ENCODE measurements at places on chromosomes 4 and X.

DNA sequence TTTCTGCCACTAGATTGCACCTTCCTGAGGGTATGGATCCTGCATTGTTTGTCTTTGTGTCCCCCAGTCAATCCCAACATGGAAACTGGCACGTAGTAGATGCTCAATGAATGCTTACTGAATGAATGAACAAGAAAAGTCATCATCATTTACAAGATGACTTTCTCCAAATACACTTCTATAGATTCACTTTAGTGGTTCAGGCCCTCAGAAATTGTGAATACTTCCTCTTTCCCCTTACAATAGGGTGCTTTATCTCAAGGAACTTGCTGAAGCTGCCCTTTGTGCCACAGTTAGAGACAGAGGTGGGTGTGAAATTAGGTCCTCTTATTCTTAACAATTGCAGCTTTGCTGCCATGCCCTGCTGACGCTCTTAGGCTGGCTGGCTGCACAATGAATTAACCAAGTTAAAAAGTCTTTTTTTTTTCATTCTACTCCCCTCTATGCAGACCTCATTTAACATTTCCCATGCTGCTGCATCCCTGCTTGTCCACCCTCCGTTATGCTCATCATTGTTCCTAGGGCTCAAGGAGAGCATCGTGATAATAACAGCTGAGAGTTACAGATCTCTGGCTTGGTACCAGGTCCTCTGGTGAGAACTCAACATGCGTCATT lies 108.0 kb upstream of the ZNF518B start:
- no peak for DNase-seq

- no peak for DNase-seq
These were observed 10.7 kb upstream of the WDR17 start for GRCh38 chr4:176054942-176055341.

DNA sequence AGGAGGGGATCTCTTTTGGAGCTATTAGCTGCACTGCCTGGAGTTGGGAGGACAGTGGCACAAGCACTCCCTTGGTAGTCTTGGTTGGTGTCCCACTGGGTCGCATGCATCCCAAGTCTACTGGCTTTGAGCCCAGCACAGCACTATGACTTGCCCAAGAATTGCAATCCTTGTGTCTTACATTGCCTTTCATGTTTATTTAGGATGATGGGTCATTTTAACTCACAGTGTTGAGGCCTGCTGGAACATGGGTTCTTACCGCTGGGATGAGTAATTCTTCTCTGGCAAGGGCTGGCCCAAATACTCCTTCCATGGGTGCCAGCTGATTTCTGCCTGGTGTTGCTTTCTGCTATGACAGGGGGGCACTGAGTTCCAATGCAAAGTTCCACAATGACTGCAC lies 185.5 kb downstream of the TEX13C start:
- no peak for DNase-seq

- no peak for DNase-seq
These were observed 330.5 kb upstream of the GALNT7 start for GRCh38 chr4:172838111-172838510.

GRCh38 chr4:105146276-105147015 lies at the start of gene TET2:
Gene TET2 (plus strand): TSS chr4:105146876. CDS start chr4:105233943, 87,067 bp downstream.
- DNase-seq: peak; percentile 74

- no peak for DNase-seq
These were observed 6.6 kb downstream of the PLP1 start for GRCh38 chrX:103783196-103783595.

All from activated T-cell treated with anti-CD3 and anti-CD28 coated beads for 24 hours (primary cell).